Lung (tissue), 17 donors: ENCODE measurements at places on chromosomes 7 and 10. TPM values are rescaled to one million over a fixed set of nuclear protein-coding genes. Genes with fewer than 3 reads are reported as not detected.

GRCh38 chr7:128268233-128268632 is 27.2 kb downstream of the LEP start:
- H3K27ac ChIP-seq: no peak overlapping the region
- H3K4me1 ChIP-seq: peaks cover 24% of the 10 kb centered on the region
- DNase-seq: no peak
- no peak overlapping the region for H3K4me3 ChIP-seq
- H3K27me3 ChIP-seq: peaks cover 16% of the 10 kb centered on the region

DNA sequence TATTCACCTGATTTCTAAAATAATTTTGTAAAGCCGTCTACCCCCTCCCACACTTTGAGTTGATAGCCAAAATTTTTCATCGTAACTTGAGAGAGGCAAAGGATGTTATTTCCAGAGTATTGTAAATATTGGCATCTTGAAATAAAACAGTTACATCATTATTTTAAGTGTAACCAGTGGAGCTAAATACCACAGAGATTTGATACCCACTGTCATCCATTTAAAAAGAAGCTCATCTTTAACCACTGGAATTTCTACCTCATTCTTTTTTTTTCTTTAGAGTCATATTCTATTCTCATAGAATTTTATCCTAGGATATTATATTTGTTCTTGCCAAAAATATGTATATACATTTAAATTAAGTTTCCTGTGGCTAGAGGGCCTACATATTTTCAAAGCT is 48.6 kb downstream of the CAMK1D start:
- H3K27ac ChIP-seq: no peak overlapping the region
- peaks cover 9% of the 10 kb centered on the region for H3K4me1 ChIP-seq
- peaks cover 40% of the 10 kb centered on the region for H3K27me3 ChIP-seq
- no peak overlapping the region for H3K4me3 ChIP-seq
- DNase-seq: no peak

DNA sequence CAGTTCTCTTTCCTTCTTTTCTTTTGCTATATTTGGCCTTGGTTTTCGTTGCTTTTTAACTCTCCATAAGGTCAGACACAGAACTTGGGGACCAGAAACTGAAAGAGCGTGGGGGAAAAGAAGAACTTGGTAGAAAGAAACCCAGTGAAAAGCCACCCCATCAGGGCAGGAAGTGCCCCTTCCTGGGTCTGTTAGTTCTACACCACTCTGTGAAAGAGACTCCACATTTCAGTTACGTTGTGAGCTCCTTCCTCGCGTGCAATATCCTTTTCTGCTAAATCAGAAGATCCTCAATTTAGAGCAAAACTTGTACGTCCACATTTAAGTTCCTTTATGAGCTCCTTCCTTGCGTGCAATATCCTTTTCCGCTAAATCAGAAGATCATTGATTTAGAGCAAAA is 220.6 kb upstream of the FOXK1 start:
- no peaks in the 10 kb centered on the region for H3K4me1 ChIP-seq
- no peak for DNase-seq
- no peaks in the 10 kb centered on the region for H3K27me3 ChIP-seq
- no peak overlapping the region for H3K4me3 ChIP-seq
- H3K27ac ChIP-seq: no peak overlapping the region

DNA sequence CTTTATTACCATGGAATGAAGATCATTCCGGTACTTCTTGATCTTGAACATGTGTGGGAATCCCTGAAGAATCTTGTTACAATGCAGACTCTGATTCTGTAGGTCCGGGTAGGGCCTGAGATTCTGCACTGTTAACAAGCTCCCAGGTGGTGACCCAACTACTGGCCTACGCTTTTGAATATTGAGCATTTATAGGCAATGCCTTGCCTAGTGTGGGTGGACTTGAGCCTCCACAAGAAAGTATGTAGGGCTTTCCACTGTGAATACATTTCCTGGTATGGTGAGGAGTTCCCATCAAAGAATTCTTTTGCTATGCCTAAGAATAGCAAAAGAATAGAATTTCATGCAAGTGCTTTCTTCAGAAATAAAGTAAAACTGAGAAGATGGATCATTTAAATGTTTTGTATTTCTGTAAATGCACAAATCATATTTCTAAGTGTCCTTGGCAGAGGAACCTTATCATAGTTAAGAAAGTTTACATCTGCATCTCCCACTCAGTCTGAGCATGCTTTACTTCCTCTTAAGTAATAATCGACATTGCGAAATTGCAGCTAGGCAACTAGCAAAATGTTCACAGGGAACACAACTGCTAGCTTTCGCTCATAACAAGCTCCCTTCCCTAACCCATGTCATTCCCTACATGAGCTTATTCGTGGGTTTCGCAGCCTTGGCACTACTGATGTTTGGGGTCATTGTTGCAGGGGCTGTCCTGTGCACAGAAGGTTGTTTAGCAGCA is 71.4 kb downstream of the AHR start:
- peak; percentile 97 for DNase-seq
- H3K27me3 ChIP-seq: no peaks in the 10 kb centered on the region
- H3K4me1 ChIP-seq: peaks cover 6% of the 10 kb centered on the region
- H3K36me3 ChIP-seq: no peaks in the 10 kb centered on the region

GRCh38 chr10:120387326-120387725 is 69.7 kb upstream of the PLPP4 start:
- no peaks in the 10 kb centered on the region for H3K4me1 ChIP-seq
- no peaks in the 10 kb centered on the region for H3K27me3 ChIP-seq
- H3K4me3 ChIP-seq: no peak overlapping the region
- H3K36me3 ChIP-seq: no peaks in the 10 kb centered on the region
- no peak overlapping the region for H3K27ac ChIP-seq
- no peak for DNase-seq

- H3K4me1 ChIP-seq: no peaks in the 10 kb centered on the region
- no peaks in the 10 kb centered on the region for H3K36me3 ChIP-seq
- no peak overlapping the region for H3K4me3 ChIP-seq
- no peak overlapping the region for H3K27ac ChIP-seq
Observed at GRCh38 chr7:51366172-51366728, 49.6 kb upstream of the COBL start.

GRCh38 chr10:71158902-71159301 is 53.5 kb upstream of the UNC5B start:
- no peaks in the 10 kb centered on the region for H3K4me1 ChIP-seq
- DNase-seq: no peak
- H3K27me3 ChIP-seq: no peaks in the 10 kb centered on the region
- H3K27ac ChIP-seq: no peak overlapping the region

DNA sequence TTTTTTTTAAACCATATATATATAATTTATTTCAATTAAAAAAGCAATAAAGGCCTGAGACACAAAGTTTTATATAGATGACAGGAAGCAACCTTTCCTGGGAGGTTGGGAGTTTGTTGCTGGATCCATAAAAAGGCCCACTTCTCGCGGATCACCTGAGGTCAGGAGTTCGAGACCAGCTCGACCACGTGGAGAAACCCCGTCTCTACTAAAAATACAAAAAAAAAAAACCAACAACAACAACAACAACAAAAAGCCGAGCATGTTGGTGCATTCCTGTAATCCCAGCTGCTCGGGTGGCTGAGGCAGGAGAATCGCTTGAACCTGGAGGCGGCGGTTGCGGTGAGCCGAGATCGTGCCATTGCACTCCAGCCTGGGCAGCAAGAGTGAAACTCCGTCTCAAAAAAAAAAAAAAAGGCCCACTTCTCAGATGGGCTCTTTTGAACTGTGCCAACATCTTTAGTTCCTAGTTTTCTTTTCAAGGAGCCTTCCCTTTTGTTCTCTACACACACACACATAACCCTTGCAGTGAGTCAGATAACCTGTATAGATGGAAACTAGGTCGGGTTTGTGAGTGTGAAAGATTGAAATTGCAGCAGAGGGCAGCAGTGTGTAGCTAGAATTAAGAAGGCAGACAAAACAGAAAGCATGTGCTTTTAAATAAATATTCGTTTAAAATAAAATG is 1.2 kb upstream of the SMNDC1 start:
- peaks cover 18% of the 10 kb centered on the region for H3K4me1 ChIP-seq
- peak; percentile 80 for DNase-seq
- H3K27me3 ChIP-seq: no peaks in the 10 kb centered on the region
- H3K4me3 ChIP-seq: no peak overlapping the region

GRCh38 chr7:95582578-95583293 is 13.6 kb downstream of the PDK4 start:
- peaks cover 7% of the 10 kb centered on the region for H3K4me1 ChIP-seq
- no peak overlapping the region for H3K27ac ChIP-seq
- H3K27me3 ChIP-seq: no peaks in the 10 kb centered on the region
- H3K36me3 ChIP-seq: peaks cover 8% of the 10 kb centered on the region

- H3K27me3 ChIP-seq: no peaks in the 10 kb centered on the region
- no peaks in the 10 kb centered on the region for H3K36me3 ChIP-seq
- H3K27ac ChIP-seq: peak overlapping the region; percentile 4
Observed at GRCh38 chr7:50534690-50535290, 30.4 kb downstream of the DDC start.

GRCh38 chr7:37040330-37040729 is 316.0 kb upstream of the AOAH start:
- no peak overlapping the region for H3K27ac ChIP-seq
- H3K4me3 ChIP-seq: no peak overlapping the region
- no peaks in the 10 kb centered on the region for H3K4me1 ChIP-seq
- no peaks in the 10 kb centered on the region for H3K36me3 ChIP-seq
- H3K27me3 ChIP-seq: no peaks in the 10 kb centered on the region

DNA sequence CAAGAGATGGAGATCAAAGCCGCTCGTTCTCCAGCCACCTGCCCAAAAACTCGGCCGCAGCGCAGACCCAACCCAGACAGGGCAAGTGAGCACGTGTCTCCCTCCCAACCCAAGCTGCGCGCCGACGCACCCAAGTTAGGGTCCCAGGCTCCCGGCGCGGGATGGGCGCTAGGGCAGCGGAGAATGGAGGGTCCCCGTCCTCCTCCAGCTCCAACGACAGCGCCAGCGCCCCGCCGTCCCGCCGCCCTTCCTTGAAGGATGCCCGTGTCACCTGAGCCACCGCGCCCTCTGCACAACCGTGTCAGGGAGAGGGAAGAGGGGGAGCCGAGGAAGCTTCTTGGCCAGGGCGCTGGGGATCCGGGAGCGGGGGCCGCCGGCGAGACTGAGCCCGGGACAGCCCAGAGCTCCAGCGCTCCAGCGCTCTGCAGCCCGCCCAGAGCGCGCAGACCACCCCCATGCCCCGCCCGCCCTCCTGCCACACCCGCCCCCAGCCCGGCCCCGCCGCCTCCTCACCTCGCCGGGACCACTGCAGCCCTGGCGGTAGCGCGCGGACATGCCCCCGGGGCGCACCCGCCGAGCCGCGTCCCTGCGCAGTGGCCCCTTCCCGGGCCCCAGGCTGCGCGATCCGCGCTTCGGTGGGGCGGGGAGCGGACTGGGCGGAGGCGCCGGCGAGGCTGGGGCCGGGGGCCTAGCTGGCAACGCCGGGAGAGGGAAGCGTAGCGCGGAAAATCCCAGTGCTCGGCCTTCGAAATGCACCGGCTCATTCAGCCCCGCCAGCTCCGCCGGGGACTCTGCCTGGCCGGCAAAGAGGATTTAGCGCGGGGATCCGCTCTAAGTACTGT is at the start of gene SLC16A12:
SLC16A12 (minus strand) TSS at position 424 of the 842 bp plus-strand sequence. CDS start 73,016 bp downstream, outside the sequence.
- peak; percentile 68 for DNase-seq
- H3K36me3 ChIP-seq: no peaks in the 10 kb centered on the region
- H3K27ac ChIP-seq: no peak within 1 kb of the TSS
- H3K4me3 ChIP-seq: peak within 1 kb of the TSS; percentile 1

- DNase-seq: peak; percentile 66
- no peaks in the 10 kb centered on the region for H3K4me1 ChIP-seq
- H3K4me3 ChIP-seq: no peak overlapping the region
- no peaks in the 10 kb centered on the region for H3K27me3 ChIP-seq
Observed at GRCh38 chr10:69092959-69093850, 5.3 kb downstream of the SRGN start.

GRCh38 chr10:124325633-124325914 is 93.1 kb downstream of the OAT start:
- no peaks in the 10 kb centered on the region for H3K36me3 ChIP-seq
- no peak for DNase-seq
- H3K4me1 ChIP-seq: no peaks in the 10 kb centered on the region
- no peak overlapping the region for H3K27ac ChIP-seq

The SND1 gene
- 210 TPM for total RNA-seq

The TPK1 gene
- total RNA-seq: 16.6 TPM

The TSC22D4 gene
- total RNA-seq: 62.8 TPM

The IDI2 gene
- total RNA-seq: not detected

The ITPRID1 gene
- 0.51 TPM for total RNA-seq

The SPDYE16 gene
- total RNA-seq: not detected
